ENCODE measurements at places on chromosomes 3 and 15.
A peak's percentile ranks its signal among the peaks of the same experiment; 100 is the strongest.

DNA sequence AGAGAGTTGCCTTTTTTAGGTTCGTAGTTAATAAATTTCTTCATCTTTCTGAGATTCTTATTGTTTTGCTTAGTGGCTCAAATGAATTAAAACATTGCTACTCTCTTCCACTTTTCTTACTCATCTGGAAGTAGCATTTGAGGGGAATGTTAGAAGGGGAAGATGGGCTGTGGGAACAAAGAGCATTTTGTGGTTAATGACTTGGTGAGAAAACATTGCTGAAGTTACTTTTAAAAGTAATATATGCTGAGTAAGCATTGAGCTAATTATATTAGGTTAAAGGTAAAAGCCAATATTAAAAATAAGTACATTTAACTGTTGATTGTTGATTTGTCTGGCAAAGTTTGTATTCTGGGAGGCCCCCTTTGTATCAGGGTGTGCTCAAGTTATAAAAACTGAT, 5.7 kb downstream of the MORF4L1 start:
- peak; percentile 63 for DNase-seq

DNA sequence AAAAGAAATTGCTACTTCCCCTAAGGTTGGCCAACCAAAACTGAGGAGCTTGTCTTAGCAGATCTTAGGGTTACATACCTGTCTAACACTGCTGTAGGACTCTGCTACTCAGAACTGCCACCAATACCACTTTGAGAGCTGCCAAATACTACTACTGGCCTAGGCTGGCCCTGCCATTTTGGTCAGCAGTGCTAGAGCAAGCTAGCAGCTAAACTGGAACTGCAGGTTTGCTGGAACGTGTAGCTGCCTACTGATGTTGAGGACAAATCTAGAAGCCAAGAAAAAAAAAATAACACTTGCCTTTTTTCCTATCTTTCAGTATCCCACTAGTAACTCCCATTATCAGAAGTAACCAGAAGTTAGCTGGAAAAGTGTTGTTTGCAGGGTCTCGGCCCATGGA, 387.4 kb downstream of the RBMS3 start:
- no peak for DNase-seq

GRCh38 chr15:97731859-97732258, 228.6 kb upstream of the ARRDC4 start:
- DNase-seq, result no peak

GRCh38 chr3:115396801-115397200, 226.5 kb upstream of the GAP43 start:
- no peak for DNase-seq

DNA sequence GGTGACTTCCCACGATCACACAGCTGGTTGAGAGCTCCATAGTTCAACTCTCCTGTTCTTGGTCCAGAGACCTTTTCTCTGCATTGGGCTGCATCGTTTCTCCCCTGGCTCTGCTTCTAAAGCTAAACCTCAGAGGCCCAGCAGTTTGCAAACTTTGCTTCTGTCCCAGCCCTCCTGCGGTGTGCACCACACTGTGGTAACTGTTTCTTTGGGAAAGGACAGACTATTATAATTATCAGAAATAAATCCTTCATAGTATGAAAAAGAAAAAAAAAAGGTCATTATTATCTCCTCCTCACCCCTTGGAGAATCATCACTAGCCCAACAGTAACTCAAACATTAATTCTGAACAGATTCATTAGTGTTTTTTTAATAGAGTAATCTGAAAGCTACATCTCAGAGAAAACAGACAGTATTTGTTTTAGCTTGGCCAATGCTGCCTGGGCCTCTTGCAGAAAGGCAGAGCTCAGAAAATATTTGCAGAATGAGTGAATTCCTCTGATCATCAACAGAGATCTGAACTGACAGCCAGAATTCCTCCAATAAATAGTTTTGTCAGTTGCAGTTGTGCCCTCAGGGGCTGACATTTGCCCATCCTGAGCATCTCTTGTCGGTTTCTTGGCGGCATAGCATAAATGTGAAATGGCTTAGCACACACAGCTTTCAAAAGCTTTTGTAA, 52.9 kb downstream of the BFSP2 start:
- DNase-seq, result no peak

- peak; percentile 61 for DNase-seq
Measured at GRCh38 chr3:143831208-143831607, 17.1 kb downstream of the SLC9A9 start.

DNA sequence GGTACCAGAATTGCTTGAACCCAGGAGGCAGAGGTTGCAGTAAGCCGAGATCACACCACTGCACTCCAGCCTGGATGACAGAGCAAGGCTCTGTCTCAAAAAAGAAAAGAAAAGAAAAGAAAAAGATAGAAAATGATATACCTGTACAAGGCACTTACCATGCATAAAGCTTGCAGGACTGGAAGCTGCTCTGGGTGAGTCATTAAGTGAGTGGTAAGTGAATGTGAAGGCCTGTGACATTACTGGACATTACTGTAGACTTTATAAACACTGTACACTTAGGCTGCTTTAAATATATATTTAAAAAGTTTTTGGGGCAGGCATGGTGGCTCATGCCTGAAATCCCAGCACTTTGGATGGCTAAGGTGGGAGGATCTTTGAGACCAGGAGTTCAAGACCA, 99.2 kb downstream of the SLMAP start:
- peak; percentile 29 for DNase-seq

- no peak for DNase-seq
Measured at GRCh38 chr3:106168962-106169750, 300.3 kb upstream of the CBLB start.

DNA sequence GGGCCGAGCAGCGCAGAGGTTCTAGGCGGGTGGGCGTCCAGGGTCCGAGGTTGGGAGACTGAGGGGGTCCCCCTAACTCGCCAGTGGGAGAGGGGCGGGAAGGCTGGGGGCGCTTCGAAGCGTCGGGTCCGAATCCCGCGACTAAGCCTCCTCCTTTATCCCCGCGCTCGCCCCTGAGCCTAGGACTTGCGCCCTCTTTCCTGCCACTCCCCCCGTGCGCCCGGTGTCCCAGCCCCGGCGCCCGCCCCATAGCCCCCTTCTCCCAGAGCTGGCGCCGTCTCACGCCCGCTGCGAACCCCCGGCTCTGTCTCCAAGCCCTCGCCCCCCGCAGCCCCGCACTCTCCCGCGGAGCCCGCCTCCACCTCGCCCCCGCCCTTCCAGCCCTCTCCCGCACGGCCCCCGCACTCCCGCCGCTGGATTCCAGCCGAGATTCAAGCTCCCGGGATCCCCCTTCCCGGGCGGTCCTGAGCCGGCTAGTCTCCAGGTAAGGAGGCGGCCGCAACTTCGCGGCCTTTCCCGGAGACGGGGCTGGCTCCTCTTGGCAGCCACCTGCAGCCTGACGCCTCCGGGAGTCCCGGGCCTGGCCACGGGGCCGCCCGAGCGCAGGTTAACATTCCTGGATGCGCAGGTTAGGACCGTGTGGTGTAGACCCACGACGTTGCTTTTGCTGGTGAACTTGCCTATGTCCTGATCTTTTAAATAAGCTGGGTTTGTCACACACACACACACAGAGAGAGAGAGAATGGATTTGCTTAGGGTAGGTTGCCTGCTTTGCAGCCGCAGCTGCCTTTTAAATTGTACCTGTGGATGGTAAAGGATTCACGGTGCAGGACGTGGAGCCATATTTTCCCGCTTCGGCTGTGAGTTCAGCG, 563 bp downstream of the PXYLP1 start:
- no peak for DNase-seq

DNA sequence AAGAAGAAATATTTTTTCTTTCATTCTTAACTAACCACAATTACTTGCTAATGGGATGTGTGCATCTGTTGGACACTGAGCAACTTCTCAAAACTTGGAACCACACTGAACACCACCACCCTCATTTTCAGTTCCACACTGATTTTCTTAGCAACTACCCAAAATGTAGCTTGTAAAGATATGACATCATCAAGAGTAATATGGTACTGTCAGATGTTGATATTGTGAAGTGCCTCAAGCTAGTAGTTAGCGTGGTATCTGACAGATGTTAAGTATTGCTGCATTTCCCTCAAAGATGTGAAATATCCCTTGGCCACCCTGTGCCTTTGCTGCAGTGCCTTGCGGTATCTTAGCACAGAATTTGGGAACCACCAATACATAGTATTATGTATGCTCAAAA, 9.3 kb downstream of the RFTN1 start:
- peak; percentile 58 for DNase-seq

- DNase-seq, result no peak
Measured at GRCh38 chr3:195508185-195508584, 34.9 kb downstream of the PPP1R2 start.

- DNase-seq, result no peak
Measured at GRCh38 chr3:24437326-24437725, 57.3 kb downstream of the THRB start.

DNA sequence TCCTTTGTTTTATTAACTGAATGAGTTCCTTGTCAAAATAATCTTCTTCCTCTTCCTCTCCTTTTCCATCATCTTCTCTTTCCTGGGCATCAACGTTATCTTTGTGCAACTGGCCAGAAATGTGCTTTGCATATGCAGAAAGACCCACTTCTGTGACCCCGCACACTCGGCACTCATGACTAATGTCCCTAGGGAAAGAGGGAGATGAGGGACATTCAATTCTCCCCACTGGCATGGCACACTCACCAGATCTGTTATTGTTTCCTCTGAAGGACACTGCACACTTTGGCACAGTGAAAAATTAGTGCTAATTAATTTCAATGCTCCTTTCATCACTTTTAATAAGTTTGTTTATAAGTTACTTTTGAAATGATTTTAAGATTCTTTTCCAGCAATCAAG, 34.0 kb downstream of the ZNF106 start:
- DNase-seq, result peak; percentile 30

DNA sequence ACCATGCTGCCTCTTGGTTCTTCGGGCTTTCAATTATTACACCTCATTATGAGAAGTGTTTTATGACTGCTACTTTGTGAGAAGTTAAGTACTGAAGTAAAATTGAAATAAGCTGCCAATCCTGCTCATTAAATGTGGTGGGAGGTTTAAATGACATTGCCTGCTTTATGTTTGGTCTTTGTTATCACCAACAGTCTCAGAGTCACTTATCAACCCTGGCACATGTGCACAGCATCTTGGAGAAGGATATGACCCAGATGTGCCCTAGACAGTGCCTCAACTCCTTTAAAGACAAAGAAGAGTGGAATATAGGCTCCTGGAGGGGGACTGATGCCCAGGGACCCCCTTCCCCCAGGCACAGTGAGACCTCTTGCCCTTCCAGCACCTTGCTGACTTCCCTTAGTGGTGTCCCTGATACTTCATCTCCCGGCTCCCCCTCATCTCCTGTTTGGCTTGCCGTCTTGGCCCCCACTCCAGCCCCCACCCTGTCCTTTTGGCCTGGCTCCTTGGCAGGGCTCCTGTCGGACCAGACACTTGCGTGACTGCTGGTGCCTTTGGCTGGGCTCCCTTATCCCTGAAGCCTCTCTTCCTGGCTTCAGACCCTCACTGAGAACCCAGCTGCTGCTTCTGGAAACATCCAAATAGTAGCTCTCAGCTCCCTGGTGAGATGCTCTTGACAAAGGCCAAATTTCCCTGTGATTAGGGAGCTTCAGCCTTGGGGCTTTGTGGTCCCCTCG, 39.8 kb downstream of the ARHGAP31 start:
- DNase-seq, result no peak

DNA sequence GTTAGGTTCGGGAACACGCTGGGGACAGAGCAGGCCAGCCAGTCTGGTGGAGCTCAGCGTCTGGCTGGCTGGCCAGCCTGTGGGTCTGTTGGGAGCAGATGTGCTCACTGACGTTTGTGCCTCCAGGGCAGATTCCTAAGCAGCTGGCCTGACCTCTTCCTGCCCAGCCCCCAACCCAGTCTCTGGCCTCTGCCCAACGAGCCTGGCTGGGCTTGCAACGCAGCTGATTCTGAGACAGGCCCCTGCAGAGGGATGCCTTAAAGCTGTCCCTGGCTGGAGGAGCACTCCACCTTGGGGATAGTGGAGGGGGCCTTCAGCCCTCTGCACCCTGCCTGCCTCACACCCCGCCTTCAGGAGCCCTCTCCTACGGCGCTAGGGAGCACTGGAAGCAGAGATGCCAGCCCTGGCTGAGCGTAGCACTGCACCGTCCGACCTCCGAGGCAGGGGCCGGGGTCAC, 46.0 kb downstream of the KLF13 start:
- DNase-seq, result peak; percentile 77

DNA sequence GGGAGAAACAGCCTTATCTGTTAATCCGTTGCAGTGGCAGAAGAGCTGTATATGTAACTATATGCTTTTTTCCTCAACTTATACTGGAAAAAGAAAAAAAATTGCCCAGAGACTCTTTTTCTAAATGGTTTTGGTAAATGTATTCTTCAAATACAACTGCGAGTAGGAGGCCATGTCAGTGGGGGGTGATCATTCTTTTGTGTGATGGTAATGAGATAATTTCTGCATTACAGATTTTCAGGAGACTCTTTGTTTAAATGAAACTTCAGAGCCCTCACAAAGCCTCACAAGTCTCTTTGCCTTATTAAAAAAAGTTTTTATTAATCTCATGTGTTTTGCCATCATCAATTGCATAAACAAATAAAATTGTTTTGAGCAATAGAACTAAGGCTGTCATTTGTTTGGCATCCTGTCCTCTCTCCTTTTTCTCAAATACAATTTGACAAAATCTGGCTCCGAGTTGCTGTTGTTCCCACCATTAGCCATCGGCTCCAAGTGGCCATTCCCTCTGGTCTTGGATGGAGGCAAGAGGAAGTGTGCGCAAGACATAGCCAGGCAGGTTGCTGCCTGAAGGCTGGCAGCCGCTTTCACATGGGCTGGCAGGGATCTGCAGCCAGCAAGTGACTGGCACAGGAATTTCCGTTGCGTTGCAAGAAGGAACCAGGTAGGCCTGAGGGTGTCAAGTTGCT, 116.7 kb downstream of the FNDC3B start:
- DNase-seq, result peak; percentile 32

GRCh38 chr3:52123106-52123725, 31.0 kb downstream of the POC1A start:
- DNase-seq, result peak; percentile 57

GRCh38 chr15:99509686-99510461, 55.9 kb upstream of the MEF2A start:
- DNase-seq, result no peak
